ENCODE measurements at places on chromosomes 13 and 19.

GRCh38 chr13:59744747-59745391 lies 418.9 kb downstream of the DIAPH3 start:
- DNase-seq: no peak

GRCh38 chr19:31340042-31341025 lies 8.9 kb downstream of the TSHZ3 start:
- no peak for DNase-seq

DNA sequence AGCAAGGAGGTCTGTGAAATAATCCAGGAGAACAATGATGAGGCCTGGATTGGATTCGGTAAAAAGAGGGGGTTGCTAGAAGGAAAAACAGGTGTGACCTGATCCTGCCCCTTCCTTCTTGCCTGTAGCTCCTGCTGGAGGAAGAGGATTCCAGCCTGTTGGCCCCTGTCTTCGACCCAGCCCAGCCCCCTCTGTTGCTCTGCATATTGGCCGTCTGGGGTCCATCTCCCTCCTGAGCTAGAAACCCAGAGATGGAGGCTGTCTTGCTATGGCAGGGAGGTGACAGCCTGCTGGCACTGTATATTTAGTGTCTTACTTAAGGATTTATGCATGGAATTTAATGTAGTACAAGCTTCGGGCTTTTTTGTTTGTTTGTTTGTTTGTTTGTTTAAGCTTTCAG lies 6.6 kb downstream of the DMRTC2 start:
- DNase-seq: no peak

DNA sequence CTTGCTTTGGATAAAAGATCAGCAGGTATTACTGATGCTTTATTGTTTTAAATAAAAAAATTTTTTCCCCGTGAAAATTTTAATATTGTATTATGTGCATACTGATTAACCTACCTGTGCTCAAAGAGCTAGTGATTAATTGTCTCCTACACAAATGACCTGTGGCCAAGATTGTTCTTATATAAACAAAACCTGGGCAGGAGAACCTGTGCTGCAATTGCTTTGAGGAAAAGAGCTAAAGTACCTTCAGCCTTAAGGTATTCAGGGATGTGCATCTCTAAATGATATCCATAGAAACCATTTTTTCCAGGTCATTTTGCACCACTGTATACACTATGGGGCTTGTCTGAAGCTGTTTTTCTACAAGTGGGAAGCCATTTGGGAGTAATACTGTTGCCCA lies 1.2 kb downstream of the FRY start:
- no peak for DNase-seq

- no peak for DNase-seq
These were observed 17.3 kb downstream of the RHPN2 start for GRCh38 chr19:33047422-33047821.

- peak; percentile 55 for DNase-seq
These were observed 337 bp upstream of the FXYD7 start for GRCh38 chr19:35142606-35143230.

GRCh38 chr19:34512254-34512822 lies 30.8 kb downstream of the WTIP start:
- no peak for DNase-seq

GRCh38 chr19:3669082-3669946 lies 31.0 kb downstream of the PIP5K1C start:
- no peak for DNase-seq

DNA sequence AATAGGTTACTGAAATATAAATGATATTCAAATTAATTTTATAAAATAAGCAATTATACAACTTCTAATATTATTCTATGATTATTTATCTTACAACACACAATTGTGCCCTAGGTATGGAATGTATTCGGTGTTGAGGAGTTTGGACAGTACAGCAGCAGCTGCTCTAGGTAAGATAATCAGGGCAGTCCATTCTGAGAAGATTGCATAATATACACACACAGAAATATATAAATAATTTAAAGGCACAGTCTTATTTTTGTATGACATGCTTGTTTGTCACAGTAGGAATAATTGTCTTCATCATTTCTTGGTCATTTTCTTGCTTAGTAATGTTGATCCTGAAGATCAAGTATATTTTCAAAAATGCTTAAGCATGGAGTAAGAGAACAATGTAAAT lies 849.4 kb upstream of the MIR17HG start:
- DNase-seq: no peak

- DNase-seq: no peak
These were observed 14.0 kb downstream of the ZNF260 start for GRCh38 chr19:36514012-36514612.

- DNase-seq: no peak
These were observed 197.9 kb upstream of the STARD13 start for GRCh38 chr13:33483471-33483870.

GRCh38 chr13:101258071-101258470 lies 158.2 kb downstream of the NALCN start:
- no peak for DNase-seq

GRCh38 chr19:1675633-1676350 lies 23.4 kb upstream of the TCF3 start:
- DNase-seq: peak; percentile 45

- DNase-seq: no peak
These were observed 5.3 kb downstream of the SBSN start for GRCh38 chr19:35522745-35523327.

- DNase-seq: no peak
These were observed 376.0 kb downstream of the DACH1 start for GRCh38 chr13:71491010-71491409.

All from nucleus accumbens (tissue), 56 donors.